ENCODE measurements at places on chromosomes 2 and 18. TPM values are rescaled to one million over a fixed set of nuclear protein-coding genes. Genes with fewer than 3 reads are reported as not detected.

- no peak for DNase-seq
Measured at GRCh38 chr2:105680357-105680756, 64.4 kb upstream of the NCK2 start.

- DNase-seq, result no peak
Measured at GRCh38 chr2:54979321-54980044, 70.8 kb downstream of the RTN4 start.

The RFTN2 gene
- total RNA-seq, result under 0.01 TPM

The NXPH2 gene
- not detected for total RNA-seq

The USP40 gene
- total RNA-seq, result 13.2 TPM

Measured in hematopoietic multipotent progenitor cell (in vitro differentiated cells).